ENCODE measurements at places on chromosomes 1 and 21.
A peak's percentile ranks its signal among the peaks of the same experiment; 100 is the strongest.

- DNase-seq = no peak
Measured at GRCh38 chr1:218735436-218736032, 390.4 kb downstream of the TGFB2 start.

GRCh38 chr21:44064852-44065403, 42.3 kb upstream of the PWP2 start:
- no peak for DNase-seq

- DNase-seq = no peak
Measured at GRCh38 chr1:193850745-193851144, 664.3 kb upstream of the B3GALT2 start.

DNA sequence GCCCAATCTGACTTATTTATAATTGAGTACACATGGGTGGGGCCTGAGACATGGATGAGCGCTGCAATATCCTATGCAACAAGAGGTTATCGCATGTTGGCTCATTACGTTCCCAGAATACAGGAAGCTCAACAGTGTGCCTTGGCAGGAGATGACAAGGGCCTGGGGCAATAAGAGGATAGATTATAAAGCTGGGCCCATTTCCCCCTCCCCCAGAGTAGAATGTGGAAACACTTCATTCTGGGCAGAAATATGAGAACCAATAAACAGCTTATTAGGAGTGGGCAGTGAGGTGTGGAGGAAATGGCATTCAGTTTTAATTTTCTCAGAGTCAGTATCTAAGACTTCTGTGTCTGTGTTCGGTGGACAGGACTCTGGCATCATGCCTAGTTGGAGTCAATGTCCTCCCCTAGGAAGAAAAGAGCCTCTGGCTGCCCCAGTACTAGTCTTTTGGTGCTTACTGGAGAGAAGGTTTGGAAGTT, 92.8 kb downstream of the PIK3R3 start:
- DNase-seq = no peak

GRCh38 chr1:191453487-191453886, 704.8 kb upstream of the RGS18 start:
- no peak for DNase-seq

GRCh38 chr1:239831577-239832355, 259.9 kb upstream of the FMN2 start:
- DNase-seq = no peak

GRCh38 chr1:11156963-11157362, 32.2 kb upstream of the ANGPTL7 start:
- no peak for DNase-seq

DNA sequence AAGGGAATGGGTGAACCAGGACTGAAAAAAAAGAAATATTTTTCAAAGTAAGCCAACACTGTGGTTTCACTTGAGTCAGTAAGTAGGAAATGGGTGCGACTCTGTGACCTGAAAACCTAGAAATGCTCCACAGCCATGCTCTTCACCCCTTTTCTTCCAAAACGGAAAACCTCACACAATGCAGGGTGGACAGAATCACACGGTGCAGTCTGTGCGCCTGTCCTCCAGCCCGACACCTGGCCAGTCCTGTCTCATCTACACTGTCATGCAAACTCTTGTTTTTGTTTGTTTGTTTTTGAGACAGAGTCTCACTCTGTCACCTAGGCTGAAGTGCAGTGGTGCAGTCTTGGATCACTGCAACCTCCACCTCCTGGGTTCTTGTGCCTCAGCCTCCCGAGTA, 53.3 kb downstream of the B3GALT5 start:
- DNase-seq = no peak

DNA sequence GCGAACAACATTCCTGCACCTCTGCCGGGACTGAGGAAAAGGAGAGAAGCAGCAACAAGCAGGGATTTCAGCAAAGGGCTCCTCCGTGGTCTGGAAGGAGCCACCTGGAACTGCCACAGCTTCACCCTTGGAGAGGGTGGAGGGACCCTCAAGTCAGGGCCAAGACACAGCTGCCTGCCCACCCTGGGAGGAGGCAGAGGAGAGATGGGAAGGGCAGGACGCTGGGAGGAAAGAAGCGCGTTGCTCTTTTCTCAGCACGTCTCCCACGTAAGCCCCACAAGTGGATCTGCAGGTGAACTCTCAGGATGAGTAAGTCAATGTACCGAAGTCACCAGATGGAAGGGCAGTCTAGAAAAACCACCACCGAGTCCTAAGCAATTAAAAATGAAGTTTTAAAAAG, 39.6 kb downstream of the SLC19A1 start:
- no peak for DNase-seq

GRCh38 chr1:112579801-112580510, 39.0 kb downstream of the ST7L start:
- DNase-seq = no peak

GRCh38 chr1:34850382-34850781, 9.2 kb downstream of the SMIM12 start:
- DNase-seq = no peak

DNA sequence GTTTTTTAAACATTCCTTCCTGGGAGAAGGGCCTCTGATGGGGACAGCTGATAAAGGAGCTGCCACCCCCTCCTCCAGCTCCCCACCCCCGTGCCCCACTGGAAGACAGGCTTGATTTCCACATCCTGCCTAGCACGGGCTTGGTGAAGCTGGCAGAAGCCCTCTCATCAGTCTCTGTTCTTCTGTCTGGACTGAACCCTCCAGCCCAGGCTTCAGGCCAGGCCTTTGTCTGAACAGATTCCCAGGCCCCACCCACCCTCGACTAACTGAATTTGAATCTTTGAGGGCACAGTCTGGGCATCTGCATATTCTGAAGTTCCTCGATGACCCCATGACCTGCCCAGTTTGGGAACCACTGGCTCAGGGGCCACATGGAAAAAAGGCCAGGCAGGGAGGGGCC, 75.3 kb downstream of the CD58 start:
- no peak for DNase-seq

DNA sequence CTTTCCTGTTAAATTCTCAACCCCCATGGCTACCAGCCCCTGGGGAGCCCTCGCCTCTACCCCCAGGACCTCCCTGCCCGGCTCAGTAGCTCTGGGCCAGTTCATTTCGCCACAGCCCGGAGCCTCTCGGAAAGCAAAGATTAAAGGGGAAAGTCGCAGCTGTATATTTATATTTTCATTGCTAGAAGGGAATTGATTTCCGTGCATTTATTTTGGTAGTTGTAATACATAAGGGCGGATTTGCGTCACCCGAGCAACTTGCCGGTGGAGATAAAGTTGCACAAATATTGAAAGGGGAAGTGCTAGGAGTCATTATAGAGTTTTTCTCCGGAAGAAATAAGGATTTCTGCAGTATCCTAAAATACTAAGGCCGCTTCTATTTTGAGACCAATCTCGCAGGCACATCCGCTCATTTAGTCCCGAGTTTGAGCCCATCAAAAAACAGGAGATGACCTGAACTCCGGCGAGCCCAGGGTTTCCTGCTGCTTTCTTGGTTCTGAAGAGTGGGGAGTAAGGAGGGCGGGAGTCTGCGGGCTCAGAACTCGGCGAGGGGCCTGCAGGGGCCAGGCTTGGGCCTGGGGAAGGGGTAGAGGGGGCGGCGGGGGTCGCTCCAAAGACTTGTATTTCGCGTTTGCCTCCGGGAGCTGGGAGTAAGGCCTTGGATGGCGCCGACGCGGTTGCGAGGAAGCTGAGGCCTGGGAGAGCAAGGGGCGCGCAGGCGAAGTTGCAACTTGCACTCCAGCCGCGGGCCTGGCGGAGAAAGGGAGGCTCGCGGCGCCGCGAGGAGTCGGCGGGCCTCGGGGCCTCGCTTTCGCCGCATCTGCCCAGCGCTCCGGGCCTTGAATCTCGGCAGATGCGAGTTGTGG, 2.5 kb upstream of the HLX start:
- no peak for DNase-seq

GRCh38 chr1:93847811-93848288, 31.2 kb downstream of the DNTTIP2 start:
- peak; percentile 65 for DNase-seq

GRCh38 chr1:201369209-201369608, 8.3 kb downstream of the TNNT2 start:
- DNase-seq = no peak

- DNase-seq = no peak
Measured at GRCh38 chr1:99233446-99233845, 30.8 kb upstream of the PLPPR4 start.

GRCh38 chr21:42356650-42357049, 5.9 kb upstream of the TFF2 start:
- DNase-seq = no peak

GRCh38 chr1:220694866-220695382, 4.8 kb downstream of the C1orf115 start:
- no peak for DNase-seq

GRCh38 chr21:33789697-33790096, 125.9 kb downstream of the ATP5PO start:
- no peak for DNase-seq

DNA sequence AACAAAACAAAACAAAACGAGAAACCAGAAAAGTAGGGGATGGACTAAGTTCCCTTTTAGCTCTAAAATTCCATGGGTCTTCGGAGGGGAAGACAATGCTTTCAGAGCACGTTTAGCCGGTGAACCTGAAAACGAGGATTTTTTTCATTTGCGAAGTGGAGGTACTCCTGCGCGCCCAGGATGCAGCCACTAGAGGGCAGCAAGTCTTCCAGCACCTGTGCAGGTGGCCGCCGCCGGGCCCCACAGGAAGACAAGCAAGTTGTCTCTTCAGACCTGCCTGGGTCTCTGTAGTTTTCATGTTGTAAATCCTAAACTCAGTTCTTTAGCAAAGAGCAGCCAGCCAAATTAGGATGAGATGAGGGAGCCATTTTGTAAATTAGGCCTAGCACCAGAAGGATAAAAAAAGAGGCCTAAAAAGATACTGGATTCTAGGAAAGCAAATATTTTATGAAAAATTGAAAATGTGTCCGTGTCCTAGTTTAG, 17.7 kb upstream of the SNX27 start:
- peak; percentile 76 for DNase-seq

DNA sequence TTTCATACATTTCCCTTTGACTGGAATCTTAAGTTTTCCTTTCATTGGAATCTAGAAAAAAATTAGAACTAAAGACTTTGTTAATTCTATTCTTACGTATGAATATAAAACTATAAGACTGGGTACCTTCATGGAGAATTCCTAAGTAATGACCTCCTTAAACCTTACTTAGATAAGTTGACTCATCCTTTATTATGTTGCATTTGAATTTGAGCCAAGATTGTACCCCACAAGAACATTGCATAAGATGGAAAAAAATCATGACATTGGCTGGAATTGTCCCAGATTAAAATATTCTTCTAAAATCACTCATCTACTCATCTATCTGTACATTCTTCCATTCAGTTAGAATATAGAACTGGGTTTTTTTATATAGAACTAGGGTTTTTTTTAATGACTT, 137.4 kb downstream of the C1orf21 start:
- no peak for DNase-seq

GRCh38 chr1:232319072-232319471, 310.9 kb downstream of the SIPA1L2 start:
- no peak for DNase-seq

DNA sequence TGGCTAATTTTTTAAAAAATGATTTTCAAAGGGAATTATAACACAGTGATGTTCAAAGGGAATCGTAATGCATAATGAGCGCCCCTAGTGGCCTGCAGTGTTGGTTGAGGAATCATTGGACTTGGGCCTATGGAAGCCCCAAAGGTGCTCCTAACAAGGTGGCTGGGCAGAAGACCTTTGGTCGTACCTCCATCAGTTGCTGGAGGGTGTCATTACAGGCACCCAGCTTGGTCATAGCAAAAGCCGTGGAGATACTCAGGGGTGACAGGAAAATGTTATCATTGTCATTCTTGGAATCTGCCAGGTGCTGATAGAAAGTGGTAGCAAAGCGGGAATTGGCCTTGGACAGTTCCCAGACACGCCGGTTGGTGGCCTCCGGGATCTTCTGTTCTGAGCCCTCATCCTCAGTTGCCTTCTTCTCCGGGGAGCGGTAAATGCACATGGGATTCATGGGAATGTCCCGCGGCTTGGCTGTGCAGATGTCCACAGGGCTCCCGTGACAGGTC, 2.7 kb downstream of the SERPINC1 start:
- no peak for DNase-seq

Measured in activated effector memory CD4-positive, alpha-beta T cell treated with Interleukin-2 at 50 U/mL for 16 hours (primary cell).